ENCODE measurements at places on chromosomes 6 and 20. TPM values are rescaled to one million over a fixed set of nuclear protein-coding genes. Genes with fewer than 3 reads are reported as not detected.

- no peaks in the 10 kb centered on the region for H3K27me3 ChIP-seq
- no peak for DNase-seq
- no peak overlapping the region for H3K4me3 ChIP-seq
Observed at GRCh38 chr20:58238490-58238889, 10.0 kb upstream of the ANKRD60 start.

- peaks cover 72% of the 10 kb centered on the region for H3K4me1 ChIP-seq
- no peaks in the 10 kb centered on the region for H3K36me3 ChIP-seq
Observed at GRCh38 chr6:42777126-42777822, 4.6 kb upstream of the BICRAL start.

DNA sequence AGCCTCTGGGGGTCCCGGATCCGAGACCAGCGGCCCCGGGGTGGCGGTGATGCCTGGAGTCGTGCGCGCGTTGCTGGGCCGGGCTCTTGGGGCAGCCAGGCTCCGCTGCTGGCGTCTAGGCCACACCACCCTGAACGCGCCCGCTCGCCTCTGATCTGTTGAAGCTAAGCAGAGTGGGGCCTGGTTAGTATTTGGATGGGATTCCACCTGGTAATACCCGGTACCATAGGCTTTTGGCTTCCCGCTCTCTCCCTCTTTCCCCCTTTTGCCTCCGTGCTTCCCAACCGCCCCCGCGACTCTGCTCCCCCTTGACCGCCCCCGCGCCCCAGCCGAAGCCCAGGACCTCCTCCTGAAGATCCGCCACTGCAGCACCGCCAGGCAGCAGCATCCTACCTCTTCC is 1383.5 kb upstream of the DEFB115 start:
- no peak overlapping the region for H3K27ac ChIP-seq
- no peak overlapping the region for H3K4me3 ChIP-seq
- H3K27me3 ChIP-seq, result no peaks in the 10 kb centered on the region
- H3K36me3 ChIP-seq, result no peaks in the 10 kb centered on the region
- DNase-seq, result peak; percentile 29

DNA sequence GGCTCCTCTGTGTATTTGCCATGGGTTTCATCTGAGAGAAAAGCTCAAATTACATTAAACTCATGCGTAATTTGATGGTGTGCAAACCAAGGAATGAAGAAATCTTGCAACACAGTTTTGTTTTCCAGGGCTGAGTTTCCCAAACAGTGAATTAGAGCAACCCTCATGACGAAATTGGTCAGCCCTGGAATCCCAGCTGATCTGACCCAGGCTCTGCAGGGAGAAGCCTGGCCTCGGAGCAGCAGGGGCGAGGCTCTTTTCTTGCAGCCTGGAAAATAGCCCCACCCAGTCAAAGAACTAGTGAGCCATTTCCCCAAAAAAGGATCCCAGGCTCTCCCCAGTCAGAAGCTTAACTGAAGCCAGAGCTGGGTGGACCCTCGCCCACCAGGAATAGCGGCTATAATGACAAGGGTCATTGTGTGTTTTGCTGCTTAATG is 107.3 kb upstream of the SNX9 start:
- no peaks in the 10 kb centered on the region for H3K27me3 ChIP-seq
- peaks cover 7% of the 10 kb centered on the region for H3K4me1 ChIP-seq
- H3K4me3 ChIP-seq, result no peak overlapping the region
- H3K27ac ChIP-seq, result peak overlapping the region; percentile 73
- DNase-seq, result peak; percentile 50

DNA sequence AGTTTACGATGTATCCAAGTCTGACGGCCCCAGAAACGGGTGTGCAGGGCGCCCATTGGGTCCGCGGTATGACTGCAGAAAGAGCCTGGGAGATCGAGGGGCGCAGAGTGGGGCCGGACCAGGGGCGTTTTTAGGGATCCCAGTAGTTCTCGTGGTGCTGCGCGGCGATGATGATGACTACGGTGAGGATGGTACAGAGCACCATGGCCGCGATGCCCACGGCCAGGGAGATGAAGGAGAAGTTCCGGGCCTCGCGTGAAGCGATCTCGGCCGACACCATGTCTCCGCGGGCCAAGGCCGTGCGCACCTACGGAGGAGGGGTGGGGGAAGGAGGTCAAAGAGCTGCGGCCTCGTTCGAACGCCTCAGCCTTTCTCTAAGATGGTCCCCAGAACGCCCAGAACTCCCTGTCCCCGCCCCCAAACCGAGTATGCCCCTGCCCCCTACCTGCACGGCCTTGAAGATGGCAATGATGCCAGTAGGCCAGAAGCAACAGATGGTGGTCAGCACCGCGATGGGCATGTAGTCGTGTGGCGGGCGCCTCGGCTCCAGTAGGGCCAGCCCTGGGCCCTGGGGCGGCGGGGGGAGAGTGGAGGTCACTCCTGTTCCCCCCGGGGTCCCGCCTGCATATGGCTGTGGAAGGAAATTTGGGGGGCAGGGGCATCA is 2.5 kb downstream of the PRRT1 start:
- H3K27me3 ChIP-seq, result peaks cover 13% of the 10 kb centered on the region
- H3K4me3 ChIP-seq, result peak overlapping the region; percentile 38
- DNase-seq, result no peak
- H3K36me3 ChIP-seq, result no peaks in the 10 kb centered on the region
- no peak overlapping the region for H3K27ac ChIP-seq

DNA sequence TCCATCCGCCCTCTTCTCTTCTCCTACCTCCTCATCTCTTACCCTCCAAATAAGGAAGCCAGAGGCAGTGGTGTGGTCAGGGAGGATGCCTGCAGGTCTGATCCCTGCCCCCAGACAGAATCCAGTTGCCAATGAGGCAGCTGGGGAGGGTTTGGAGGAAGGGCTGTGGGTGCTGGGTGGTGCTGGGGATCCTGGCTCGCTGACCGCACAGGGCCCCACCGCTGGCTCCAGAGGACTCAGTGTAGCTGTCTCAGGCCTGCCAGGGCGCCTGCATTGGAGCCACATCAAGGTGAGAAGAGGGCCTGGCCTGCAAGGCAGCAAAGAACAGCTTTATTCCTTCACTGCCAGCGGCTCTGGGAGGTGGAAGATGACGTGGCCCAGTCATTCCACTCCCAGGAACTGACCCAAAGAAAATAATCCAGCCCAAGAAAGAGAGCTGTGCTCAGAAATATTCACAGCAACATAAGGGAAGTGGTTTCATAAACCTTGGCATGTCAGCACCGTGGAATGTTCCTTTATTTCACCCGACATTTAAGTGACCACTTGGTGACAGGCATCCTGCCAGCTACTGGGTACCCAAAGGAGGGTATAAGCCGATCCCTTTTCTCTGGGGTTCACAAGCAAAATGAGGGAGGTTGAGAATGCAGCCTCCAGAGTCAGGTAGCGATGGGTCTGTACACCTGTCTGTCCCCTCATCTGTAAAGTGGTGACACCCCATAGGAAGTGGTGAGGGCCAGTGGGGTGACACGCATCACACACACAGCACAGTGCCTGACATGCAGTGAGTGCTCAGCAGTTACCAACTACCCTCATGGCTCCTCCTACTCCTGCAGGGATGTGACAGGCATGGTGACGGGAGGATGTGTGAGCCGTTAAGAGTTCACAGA is 125.1 kb downstream of the SNX5 start:
- H3K36me3 ChIP-seq, result no peaks in the 10 kb centered on the region
- H3K4me3 ChIP-seq, result no peak overlapping the region
- no peak for DNase-seq
- H3K27ac ChIP-seq, result peak overlapping the region; percentile 73
- H3K27me3 ChIP-seq, result no peaks in the 10 kb centered on the region

DNA sequence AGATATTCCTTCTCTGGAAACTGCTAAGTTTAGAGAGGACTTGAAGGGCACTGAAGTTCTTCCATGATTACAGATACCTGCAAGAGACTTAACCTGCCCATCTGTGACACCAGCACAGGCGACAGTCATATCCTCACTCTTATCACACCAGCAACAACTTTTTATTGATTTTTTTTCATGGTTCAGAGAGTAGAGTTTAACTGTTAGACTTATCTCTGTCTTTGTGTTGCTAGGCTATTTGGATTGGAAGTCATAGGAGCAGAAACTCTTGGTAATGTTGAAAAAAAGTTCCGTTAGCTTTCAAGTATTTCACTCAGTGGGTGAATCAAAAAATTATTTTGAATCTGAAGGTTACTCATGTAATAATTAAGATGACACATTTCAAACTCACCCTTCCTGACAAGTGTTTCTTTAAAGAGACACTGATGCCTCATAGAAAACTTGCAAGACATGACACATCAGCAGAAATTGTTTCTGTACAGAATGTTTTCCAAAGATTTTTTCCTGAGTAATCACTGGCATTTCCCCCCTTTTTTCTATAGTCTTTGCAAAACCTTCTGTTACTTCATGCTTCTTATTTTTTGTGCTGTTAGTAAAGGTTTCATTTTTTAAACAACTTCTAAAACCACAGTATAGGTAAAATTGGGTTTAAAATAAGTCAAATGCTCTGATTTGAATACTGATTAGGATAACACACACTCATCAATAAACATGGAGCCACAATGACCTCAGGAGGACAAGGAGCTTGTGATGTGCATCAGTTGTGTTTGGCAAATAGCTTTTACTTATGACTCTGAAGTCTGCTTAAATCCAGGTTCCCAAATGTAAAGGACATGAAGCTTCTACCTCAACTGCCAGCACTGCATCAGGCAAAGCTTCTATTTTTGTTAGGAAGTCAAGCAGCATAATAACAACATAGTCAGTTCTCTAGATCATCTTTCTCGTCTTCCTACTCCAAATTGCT is 252.9 kb upstream of the MAN1A1 start:
- no peaks in the 10 kb centered on the region for H3K4me1 ChIP-seq
- no peaks in the 10 kb centered on the region for H3K36me3 ChIP-seq
- H3K4me3 ChIP-seq, result no peak overlapping the region
- H3K27ac ChIP-seq, result no peak overlapping the region

GRCh38 chr6:113599444-113599843 is 257.7 kb upstream of the MARCKS start:
- peaks cover 14% of the 10 kb centered on the region for H3K4me1 ChIP-seq
- no peak overlapping the region for H3K27ac ChIP-seq
- no peaks in the 10 kb centered on the region for H3K36me3 ChIP-seq

DNA sequence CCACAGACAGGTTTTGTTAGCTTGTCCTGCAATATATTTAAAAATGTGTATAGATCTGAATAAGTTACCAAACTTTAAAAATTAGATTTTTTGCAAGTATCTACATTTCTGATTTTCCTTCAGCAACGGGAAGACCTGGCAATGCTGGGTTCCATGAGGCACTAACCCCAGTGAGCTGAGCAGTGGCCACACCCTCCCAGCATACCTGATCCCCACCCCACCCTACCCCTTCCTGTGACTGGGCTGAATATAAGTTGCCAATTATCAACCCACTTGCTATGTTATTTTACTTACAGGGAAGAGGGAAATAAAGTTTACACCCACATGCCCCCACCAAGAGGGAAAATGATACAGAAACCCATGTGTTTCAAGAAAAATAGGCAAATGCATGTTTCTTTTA is 70.3 kb upstream of the RALGAPA2 start:
- peak overlapping the region; percentile 38 for H3K27ac ChIP-seq
- no peaks in the 10 kb centered on the region for H3K27me3 ChIP-seq
- H3K4me1 ChIP-seq, result no peaks in the 10 kb centered on the region
- peak; percentile 54 for DNase-seq
- no peak overlapping the region for H3K4me3 ChIP-seq

DNA sequence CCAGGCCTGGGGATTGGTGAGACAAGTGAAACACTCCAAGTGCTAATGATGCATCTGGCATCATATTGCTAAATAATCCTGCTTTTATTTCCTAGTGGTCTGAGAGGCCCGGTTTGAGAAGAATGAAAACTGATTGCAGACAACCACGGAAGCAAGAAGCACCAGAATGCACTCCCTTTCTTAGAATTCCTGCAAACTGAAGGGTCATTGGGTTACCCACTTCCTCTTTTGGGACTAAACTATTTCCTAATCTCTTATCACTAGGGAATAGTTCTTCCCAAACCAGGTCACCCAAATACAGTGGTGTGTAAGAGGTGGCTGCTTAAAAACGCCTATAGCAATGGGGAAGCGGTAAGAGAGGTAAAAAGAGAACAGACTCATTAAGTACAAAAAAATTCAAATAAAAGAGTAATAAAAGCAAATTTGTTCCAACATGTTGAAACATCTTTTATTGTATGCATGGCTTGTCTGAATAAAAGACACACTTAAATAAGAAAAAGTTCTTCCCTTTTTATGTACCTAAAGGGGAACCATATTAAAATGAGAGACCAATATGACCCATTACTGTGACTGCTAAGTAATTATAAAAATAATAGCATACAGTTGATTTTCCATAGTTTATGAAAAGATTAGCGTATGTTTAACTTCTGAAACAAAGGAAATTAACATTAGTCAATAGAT is 125.8 kb downstream of the MYB start:
- no peaks in the 10 kb centered on the region for H3K4me1 ChIP-seq
- no peak overlapping the region for H3K27ac ChIP-seq
- H3K36me3 ChIP-seq, result no peaks in the 10 kb centered on the region
- no peak for DNase-seq

DNA sequence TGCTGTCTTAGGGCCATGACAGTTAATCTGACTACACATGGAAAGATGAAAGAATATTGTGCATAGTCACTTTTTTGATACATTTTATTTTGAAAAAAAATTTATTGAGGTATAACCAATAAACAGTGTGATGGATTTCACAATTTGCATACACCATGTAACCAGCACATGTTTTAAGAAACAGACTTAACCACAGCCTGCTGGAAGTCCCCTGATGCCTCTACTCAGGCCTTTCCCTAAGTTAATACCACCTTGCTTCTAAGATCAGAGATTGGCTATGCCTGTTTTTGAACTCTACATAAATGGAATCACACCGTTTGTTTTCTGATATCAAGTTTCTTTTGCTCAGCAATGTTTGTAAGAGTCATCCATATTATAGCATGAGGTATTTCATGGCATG is 136.3 kb downstream of the CFAP61 start:
- no peak overlapping the region for H3K27ac ChIP-seq
- no peak for DNase-seq
- H3K27me3 ChIP-seq, result no peaks in the 10 kb centered on the region

DNA sequence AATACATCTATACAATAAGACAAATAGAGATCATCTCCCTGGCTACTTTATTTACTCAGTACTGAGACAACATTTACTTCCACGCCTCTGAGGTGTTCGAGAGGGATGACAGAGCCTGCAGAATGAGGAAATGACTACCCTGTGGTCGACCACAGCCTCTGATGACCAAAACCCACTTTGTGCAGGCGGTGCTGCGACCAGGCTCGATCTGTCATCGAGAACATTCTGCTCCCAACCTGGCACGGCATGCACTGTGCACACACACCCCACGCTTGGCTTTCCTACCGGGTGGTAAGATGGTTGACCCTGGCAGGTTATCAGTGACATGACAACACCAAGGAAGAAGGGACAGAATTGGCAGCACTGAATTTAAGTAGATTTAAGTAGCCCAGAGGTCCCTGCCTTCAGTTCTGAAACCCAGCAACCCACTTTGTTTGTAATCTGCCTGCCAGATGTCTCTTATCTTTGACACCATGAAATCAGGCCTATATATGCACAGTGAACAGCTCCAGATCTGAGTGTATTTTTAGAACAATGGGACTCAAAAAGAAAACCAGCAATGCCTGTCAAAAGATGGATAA is 42.6 kb downstream of the TTI1 start:
- H3K4me1 ChIP-seq, result peaks cover 14% of the 10 kb centered on the region
- peak; percentile 76 for DNase-seq
- H3K36me3 ChIP-seq, result no peaks in the 10 kb centered on the region
- peak overlapping the region; percentile 46 for H3K27ac ChIP-seq

Gene CDH22
- total RNA-seq, result not detected

Gene CLVS2
- 0.32 TPM for total RNA-seq

Gene MAPK13
- 67.7 TPM for total RNA-seq

Gene VNN1
- total RNA-seq, result not detected

Gene FKBP1C
- total RNA-seq, result not detected

Gene HM13
- 38.4 TPM for total RNA-seq

Gene CRISP2
- total RNA-seq, result not detected

Gene DDX43
- 2.6 TPM for total RNA-seq

Gene KIAA1586
- 4.8 TPM for total RNA-seq
